Suprapubic skin (tissue), 4 donors: ENCODE measurements at places on chromosomes 16 and 17. TPM values are rescaled to one million over a fixed set of nuclear protein-coding genes. Genes with fewer than 3 reads are reported as not detected.

DNA sequence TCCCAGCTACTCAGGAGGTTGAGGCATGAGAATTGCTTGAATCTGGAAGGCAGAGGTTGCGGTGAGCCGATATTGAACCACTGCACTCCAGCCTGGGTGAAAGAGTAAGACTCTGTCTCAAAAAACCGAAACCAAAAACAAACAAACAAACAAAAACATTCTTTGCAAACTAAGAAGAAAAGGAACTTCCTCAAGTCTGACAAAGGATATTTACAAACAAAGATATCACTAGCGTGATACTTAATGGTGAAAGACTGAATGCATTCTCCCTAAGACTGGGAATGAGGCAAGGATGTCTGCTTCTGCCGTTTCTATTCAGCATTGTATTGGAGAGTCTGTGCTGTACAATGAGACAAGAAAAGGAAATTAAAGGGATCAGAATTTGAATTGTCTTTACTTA, 10.5 kb upstream of the MPO start:
- H3K36me3 ChIP-seq, result no peaks in the 10 kb centered on the region
- H3K27me3 ChIP-seq, result peaks cover 27% of the 10 kb centered on the region
- no peaks in the 10 kb centered on the region for H3K4me1 ChIP-seq
- DNase-seq, result no peak

GRCh38 chr17:42989141-42989540, 8.8 kb downstream of the RUNDC1 start:
- peaks cover 87% of the 10 kb centered on the region for H3K36me3 ChIP-seq
- H3K27me3 ChIP-seq, result no peaks in the 10 kb centered on the region
- H3K4me3 ChIP-seq, result no peak overlapping the region
- peaks cover 3% of the 10 kb centered on the region for H3K4me1 ChIP-seq
- no peak overlapping the region for H3K27ac ChIP-seq

- peak within 1 kb of the TSS; percentile 77 for H3K4me3 ChIP-seq
- no peaks in the 10 kb centered on the region for H3K27me3 ChIP-seq
- H3K36me3 ChIP-seq, result peaks cover 10% of the 10 kb centered on the region
- peak within 1 kb of the TSS; percentile 91 for H3K27ac ChIP-seq
- H3K4me1 ChIP-seq, result peaks cover 34% of the 10 kb centered on the region
Measured at GRCh38 chr16:53502331-53503269, at the start of gene AKTIP. AKTIP (minus strand) TSS chr16:53503209; CDS start chr16:53500259, 2,950 bp downstream.

GRCh38 chr16:78903843-78904242, 696.7 kb downstream of the MAF start:
- H3K36me3 ChIP-seq, result no peaks in the 10 kb centered on the region
- DNase-seq, result no peak
- H3K4me1 ChIP-seq, result no peaks in the 10 kb centered on the region
- H3K27me3 ChIP-seq, result no peaks in the 10 kb centered on the region
- H3K27ac ChIP-seq, result no peak overlapping the region

GRCh38 chr16:64090327-64090726, 1031.5 kb downstream of the CDH11 start:
- no peak overlapping the region for H3K27ac ChIP-seq
- no peak overlapping the region for H3K4me3 ChIP-seq

GRCh38 chr17:8117980-8118768, at the start of gene ALOXE3:
ALOXE3 (minus strand) TSS chr17:8118514; CDS start chr17:8117990, 524 bp downstream.
- peak within 1 kb of the TSS; percentile 74 for H3K4me3 ChIP-seq
- H3K4me1 ChIP-seq, result peaks cover 50% of the 10 kb centered on the region
- peaks cover 38% of the 10 kb centered on the region for H3K27me3 ChIP-seq
- no peaks in the 10 kb centered on the region for H3K36me3 ChIP-seq
- peak; percentile 79 for DNase-seq
- H3K27ac ChIP-seq, result peak within 1 kb of the TSS; percentile 91

DNA sequence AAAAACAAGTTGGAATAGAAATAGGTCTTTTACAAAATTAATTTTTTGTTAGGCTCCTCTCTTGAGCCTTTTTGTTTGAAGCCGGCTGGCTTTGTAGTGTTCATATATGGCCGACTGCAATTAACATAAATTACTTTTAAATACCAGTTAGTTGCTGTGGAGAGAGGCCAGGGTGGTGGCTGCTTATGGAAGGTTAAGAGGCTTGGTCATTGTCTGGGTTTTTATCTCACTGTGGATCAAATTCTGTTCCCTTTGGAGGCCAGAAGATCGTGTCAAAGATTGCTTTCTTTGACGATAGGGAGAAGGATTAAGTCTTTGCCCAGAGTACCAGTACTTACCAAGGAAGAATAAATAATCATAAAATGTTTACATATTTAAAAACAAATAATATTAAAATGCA, 39.9 kb downstream of the MSI2 start:
- DNase-seq, result no peak
- H3K4me1 ChIP-seq, result no peaks in the 10 kb centered on the region
- no peak overlapping the region for H3K4me3 ChIP-seq
- no peak overlapping the region for H3K27ac ChIP-seq

GRCh38 chr16:73997340-73997711, 299.3 kb upstream of the PSMD7 start:
- no peaks in the 10 kb centered on the region for H3K4me1 ChIP-seq
- H3K36me3 ChIP-seq, result no peaks in the 10 kb centered on the region
- H3K27me3 ChIP-seq, result no peaks in the 10 kb centered on the region
- DNase-seq, result no peak

GRCh38 chr16:11231367-11231970, 24.5 kb downstream of the SOCS1 start:
- DNase-seq, result no peak
- no peak overlapping the region for H3K27ac ChIP-seq
- H3K27me3 ChIP-seq, result no peaks in the 10 kb centered on the region
- H3K4me1 ChIP-seq, result peaks cover 8% of the 10 kb centered on the region
- no peaks in the 10 kb centered on the region for H3K36me3 ChIP-seq

DNA sequence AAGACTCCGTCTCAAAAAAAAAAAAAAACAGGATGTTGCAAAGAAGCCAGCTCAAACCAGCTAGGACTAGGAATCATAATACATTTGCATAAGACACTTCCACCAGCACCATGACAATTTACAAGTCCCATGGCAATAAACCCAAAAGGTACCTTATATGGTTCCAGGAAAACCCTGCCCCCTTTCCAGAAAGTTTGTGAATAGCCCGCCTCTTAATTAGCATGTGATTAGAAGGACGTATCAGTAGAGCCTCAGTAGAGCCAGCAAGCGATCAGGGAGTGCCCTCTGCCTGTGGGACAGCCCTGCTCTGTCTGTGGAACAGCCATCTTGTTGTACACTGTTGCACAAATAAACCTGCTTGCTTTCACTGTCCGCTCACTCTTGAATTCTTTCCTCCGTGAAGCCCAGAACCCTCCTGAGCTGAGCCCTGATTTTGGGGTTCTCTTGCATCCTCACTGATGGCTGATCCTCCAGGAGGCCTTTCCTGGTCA, 14.0 kb downstream of the NUPR1 start:
- peaks cover 4% of the 10 kb centered on the region for H3K36me3 ChIP-seq
- no peak for DNase-seq
- H3K4me3 ChIP-seq, result no peak overlapping the region
- no peaks in the 10 kb centered on the region for H3K27me3 ChIP-seq
- no peak overlapping the region for H3K27ac ChIP-seq
- H3K4me1 ChIP-seq, result peaks cover 3% of the 10 kb centered on the region

GRCh38 chr16:82867485-82867884, 240.7 kb downstream of the CDH13 start:
- no peak overlapping the region for H3K4me3 ChIP-seq
- peaks cover 3% of the 10 kb centered on the region for H3K36me3 ChIP-seq
- H3K27me3 ChIP-seq, result no peaks in the 10 kb centered on the region
- peaks cover 2% of the 10 kb centered on the region for H3K4me1 ChIP-seq
- DNase-seq, result no peak

- no peaks in the 10 kb centered on the region for H3K27me3 ChIP-seq
- DNase-seq, result no peak
- peaks cover 8% of the 10 kb centered on the region for H3K4me1 ChIP-seq
- H3K27ac ChIP-seq, result no peak overlapping the region
- no peaks in the 10 kb centered on the region for H3K36me3 ChIP-seq
Measured at GRCh38 chr16:10658943-10659342, 35.8 kb downstream of the TEKT5 start.

- no peak for DNase-seq
- H3K27me3 ChIP-seq, result no peaks in the 10 kb centered on the region
- peaks cover 10% of the 10 kb centered on the region for H3K4me1 ChIP-seq
- H3K36me3 ChIP-seq, result peaks cover 18% of the 10 kb centered on the region
- no peak overlapping the region for H3K27ac ChIP-seq
- no peak overlapping the region for H3K4me3 ChIP-seq
Measured at GRCh38 chr17:3602499-3602898, 6.7 kb downstream of the TRPV1 start.

GRCh38 chr17:9291912-9292560, 270.7 kb downstream of the NTN1 start:
- DNase-seq, result no peak
- no peaks in the 10 kb centered on the region for H3K27me3 ChIP-seq
- H3K36me3 ChIP-seq, result no peaks in the 10 kb centered on the region
- no peak overlapping the region for H3K4me3 ChIP-seq
- no peak overlapping the region for H3K27ac ChIP-seq
- peaks cover 9% of the 10 kb centered on the region for H3K4me1 ChIP-seq

- no peaks in the 10 kb centered on the region for H3K36me3 ChIP-seq
- H3K4me3 ChIP-seq, result peak overlapping the region; percentile 84
- peak overlapping the region; percentile 82 for H3K27ac ChIP-seq
- no peak for DNase-seq
- H3K4me1 ChIP-seq, result peaks cover 25% of the 10 kb centered on the region
Measured at GRCh38 chr17:66190738-66191592, 968 bp downstream of the CEP112 start.

- no peaks in the 10 kb centered on the region for H3K4me1 ChIP-seq
- no peak for DNase-seq
- no peaks in the 10 kb centered on the region for H3K36me3 ChIP-seq
- H3K27me3 ChIP-seq, result no peaks in the 10 kb centered on the region
Measured at GRCh38 chr17:68834328-68834836, 120.8 kb downstream of the ABCA8 start.

- peak overlapping the region; percentile 53 for H3K27ac ChIP-seq
- no peaks in the 10 kb centered on the region for H3K27me3 ChIP-seq
- H3K4me1 ChIP-seq, result peaks cover 28% of the 10 kb centered on the region
- no peak for DNase-seq
Measured at GRCh38 chr16:11094075-11094856, 149.9 kb downstream of the CLEC16A start.

- H3K27ac ChIP-seq, result no peak overlapping the region
- H3K27me3 ChIP-seq, result no peaks in the 10 kb centered on the region
Measured at GRCh38 chr16:84751241-84751640, 51.4 kb downstream of the USP10 start.

GRCh38 chr16:64278196-64278595, 843.7 kb downstream of the CDH11 start:
- no peaks in the 10 kb centered on the region for H3K27me3 ChIP-seq
- H3K4me3 ChIP-seq, result no peak overlapping the region
- H3K36me3 ChIP-seq, result no peaks in the 10 kb centered on the region
- H3K27ac ChIP-seq, result no peak overlapping the region
- H3K4me1 ChIP-seq, result no peaks in the 10 kb centered on the region
- DNase-seq, result no peak

DNA sequence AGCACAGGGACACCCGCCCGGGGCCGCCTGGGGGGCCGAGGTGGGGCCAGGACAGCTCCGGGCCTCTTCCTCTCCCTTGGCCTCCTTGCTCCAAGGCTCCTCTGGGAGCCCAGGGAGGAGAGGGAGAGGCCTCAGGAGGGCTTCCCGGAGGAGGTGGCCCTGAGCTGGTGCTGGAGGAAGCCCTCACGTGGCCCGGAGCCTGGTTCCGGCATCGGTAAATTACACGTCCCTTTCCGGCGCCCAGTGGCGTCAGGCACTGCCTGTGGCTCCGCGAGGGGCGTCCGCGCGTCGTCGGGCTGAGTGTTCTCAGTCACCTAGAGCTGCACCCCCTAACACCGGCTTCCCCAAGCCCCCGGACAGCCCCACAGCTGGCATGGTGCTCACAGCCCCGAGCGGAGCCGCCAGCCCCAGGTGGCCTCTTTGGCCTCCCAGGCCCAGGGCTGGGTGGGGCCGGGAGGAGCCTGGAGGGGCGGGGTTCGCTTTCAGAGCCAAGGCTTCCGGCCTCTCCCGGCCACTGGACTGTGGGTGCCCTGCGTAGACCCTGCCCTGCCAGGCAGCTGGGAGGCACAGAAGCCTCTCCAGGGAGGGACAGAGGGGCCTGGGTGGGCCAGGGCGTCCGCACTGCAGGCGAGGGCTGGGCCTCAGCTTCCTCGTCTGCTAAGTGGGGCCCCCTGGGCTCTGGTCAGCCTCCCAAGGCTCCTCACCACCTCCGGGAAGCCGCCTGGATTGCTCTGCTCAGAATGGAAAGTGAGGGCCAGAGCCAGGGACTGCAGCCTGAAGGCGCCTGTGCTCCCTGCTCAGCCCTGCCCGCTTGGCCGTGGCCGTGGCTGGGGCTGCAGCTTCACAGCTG, 27.9 kb upstream of the SSTR5 start:
- no peaks in the 10 kb centered on the region for H3K36me3 ChIP-seq
- H3K27me3 ChIP-seq, result peaks cover 82% of the 10 kb centered on the region
- peaks cover 23% of the 10 kb centered on the region for H3K4me1 ChIP-seq
- no peak for DNase-seq

DNA sequence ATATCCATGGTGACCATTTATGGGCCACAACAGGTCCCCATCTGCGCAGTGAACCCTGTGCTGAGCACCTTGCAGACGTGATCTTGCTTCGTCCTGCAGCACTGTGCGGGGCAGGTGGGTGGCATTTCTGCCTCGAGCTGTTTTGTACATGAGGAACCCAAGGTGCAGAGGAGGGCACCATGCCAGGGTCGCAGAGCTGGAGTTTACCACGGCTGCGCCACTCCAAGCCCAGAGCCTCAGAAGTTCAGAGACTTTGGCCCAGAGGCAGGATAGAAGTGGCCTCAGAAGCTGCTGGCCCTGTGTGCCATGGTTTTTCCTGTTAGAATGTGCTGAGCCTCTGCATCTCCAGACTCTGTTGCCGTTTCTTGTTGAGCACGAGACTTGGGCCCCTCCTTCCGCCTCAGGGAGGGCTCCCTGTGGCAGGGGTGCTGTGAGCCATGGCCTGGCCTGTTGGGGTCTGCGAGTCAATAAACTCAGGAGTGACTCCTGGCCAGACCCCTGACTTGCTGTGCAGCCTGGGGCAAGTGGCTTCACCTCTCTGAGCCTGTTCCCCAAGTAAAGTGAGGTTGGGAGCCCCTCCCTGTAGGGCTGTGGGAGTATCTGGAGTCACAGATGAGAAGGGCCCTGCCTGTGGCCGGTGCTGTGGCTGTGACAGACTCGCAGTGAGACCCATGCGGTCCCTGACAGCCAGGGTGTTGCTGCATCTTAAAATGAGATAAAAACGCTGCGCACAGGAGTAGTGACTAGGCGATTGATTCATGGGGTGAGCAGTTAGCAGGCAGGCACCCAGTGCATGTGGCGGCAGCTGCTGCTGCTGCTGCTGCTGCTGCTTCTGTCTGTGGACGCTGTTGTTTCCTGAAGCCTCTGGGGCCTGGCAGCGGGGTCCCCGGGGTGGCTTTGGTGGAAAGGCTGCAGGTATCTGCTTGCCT, 11.8 kb downstream of the MAP2K3 start:
- no peak overlapping the region for H3K27ac ChIP-seq
- H3K4me3 ChIP-seq, result no peak overlapping the region
- peaks cover 28% of the 10 kb centered on the region for H3K4me1 ChIP-seq

- peak overlapping the region; percentile 86 for H3K27ac ChIP-seq
- peaks cover 14% of the 10 kb centered on the region for H3K36me3 ChIP-seq
- DNase-seq, result no peak
- peaks cover 60% of the 10 kb centered on the region for H3K4me1 ChIP-seq
Measured at GRCh38 chr16:70738083-70738977, 52.5 kb upstream of the MTSS2 start.

GRCh38 chr16:58366247-58367031, 25.8 kb upstream of the GINS3 start:
- peaks cover 4% of the 10 kb centered on the region for H3K27me3 ChIP-seq
- H3K4me3 ChIP-seq, result no peak overlapping the region
- H3K4me1 ChIP-seq, result no peaks in the 10 kb centered on the region
- no peak for DNase-seq

Gene MT1H
- 1.9 TPM for total RNA-seq

Gene MFSD6L
- total RNA-seq, result 0.97 TPM

Gene NOD2
- total RNA-seq, result 43.2 TPM

Gene KRTAP9-8
- total RNA-seq, result 27.1 TPM

Gene NLRC3
- total RNA-seq, result 0.51 TPM

Gene FBXL19
- total RNA-seq, result 21.7 TPM

Gene C16orf92
- total RNA-seq, result not detected

Gene COQ9
- 60.1 TPM for total RNA-seq

Gene RND2
- total RNA-seq, result 2.1 TPM
